ENCODE measurements at places on chromosomes 1 and 21.

GRCh38 chr21:29827236-29827635 lies 112.6 kb downstream of the GRIK1 start:
- no peak for DNase-seq

DNA sequence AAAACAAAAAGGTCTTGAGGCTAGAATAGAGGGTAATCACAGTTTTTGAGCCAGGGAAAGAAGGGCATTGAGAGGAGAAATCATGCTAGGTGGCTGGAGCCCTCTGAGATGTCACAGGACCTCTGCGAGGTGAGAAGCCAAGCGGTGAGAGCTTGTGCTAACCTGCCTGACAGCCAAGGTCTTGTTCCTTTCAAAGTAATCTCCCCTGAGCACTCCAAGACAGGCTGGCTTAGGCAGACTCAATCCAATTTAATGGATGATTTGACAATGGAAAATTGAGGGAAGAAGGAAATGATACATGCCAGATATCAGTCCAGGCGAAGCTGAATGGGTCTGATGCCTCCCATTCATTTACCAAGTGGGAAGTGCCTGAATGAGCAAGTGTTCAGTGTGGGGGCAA lies 311.9 kb upstream of the PTBP2 start:
- no peak for DNase-seq

DNA sequence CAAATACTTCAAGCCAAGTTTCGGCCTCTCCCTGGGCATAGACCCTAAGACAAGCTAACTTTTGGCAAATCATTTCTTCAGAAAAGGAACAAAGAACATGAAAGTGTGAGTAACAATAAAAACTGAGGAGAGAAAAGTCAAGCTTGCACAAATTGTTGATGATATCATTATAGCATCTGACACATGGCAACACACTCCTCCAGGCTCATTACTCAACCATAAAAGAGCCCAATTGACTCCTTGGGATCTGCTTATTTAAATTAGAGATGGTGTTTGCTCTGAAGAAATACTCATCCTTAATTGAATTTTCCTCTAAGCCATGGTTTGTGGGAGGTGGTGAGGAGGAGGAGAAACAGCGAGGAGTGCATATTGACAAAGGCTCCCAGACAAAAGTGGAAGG lies 54.5 kb downstream of the TNFSF4 start:
- no peak for DNase-seq

- DNase-seq: no peak
These were observed at the start of gene C1orf87 for GRCh38 chr1:60073605-60074278. Gene C1orf87 (minus strand): TSS chr1:60073770. CDS start chr1:60072643, 1,127 bp downstream.

DNA sequence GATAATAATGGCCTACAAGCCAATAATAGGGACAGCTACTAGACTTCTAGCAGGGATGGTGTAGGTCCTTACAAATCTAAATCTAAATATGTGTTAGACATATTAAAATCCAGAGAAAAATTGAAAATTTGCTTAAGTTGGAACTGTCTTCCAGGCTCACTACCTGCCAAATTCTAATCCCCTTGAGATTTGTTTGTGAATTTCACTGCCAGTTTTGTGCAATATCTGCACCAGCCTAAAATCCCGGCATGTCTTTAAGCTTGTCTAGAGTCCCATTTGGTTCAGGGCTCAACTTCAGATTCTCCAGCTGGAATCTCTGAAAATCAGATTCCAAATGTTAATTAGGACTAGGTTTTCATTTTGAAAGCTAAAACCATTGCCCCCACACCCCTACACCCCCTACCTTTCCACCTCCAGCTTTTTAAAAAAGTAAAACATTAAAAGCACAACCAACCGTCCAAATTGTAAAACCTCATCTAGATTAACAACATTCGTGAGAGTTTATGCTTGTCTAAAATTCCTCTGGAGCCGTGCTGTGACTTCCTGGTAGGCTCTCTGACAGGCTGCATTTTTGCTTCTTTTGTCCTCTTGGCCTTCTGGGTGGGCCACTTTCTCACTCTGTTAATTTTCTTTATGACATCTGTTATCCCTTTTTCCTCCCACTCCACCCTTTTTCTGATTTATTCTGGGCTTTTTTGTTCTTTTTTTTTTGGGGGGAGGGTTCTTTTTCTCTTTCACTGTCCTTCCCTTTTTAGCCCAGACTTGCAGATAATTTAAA lies 348.7 kb downstream of the PAPPA2 start:
- no peak for DNase-seq

DNA sequence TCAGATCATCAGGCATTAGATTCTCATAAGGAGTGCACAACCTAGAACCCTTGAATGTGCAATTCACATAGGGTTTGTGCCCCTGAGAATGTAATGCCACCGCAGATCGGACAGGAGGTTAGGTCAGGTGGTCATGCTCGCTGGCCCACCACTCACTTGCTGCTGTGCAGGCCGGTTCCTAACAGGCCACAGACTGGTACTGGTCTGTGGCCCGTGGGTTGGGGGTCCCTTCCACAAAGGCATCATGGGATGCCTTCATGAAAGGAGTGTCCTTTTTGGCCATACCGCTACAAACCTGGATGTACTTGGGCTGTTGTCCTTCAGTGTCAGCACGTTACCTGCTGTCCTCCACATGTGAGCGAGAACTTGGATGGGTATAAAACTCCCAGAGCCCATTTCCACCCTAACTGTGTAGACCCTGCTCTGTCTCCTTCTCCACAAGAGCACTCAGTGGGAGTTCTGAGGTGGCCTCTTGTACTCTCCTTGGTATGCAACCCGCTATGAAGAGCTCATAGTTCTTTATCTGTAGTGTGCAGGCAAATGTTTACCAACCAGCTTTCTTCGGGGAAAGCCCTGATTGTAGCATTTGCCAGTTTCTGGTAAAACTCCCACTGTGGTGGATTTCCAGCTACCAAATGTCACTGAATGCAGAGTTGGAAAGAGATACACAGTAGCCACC lies 41.7 kb upstream of the SLC19A1 start:
- no peak for DNase-seq

DNA sequence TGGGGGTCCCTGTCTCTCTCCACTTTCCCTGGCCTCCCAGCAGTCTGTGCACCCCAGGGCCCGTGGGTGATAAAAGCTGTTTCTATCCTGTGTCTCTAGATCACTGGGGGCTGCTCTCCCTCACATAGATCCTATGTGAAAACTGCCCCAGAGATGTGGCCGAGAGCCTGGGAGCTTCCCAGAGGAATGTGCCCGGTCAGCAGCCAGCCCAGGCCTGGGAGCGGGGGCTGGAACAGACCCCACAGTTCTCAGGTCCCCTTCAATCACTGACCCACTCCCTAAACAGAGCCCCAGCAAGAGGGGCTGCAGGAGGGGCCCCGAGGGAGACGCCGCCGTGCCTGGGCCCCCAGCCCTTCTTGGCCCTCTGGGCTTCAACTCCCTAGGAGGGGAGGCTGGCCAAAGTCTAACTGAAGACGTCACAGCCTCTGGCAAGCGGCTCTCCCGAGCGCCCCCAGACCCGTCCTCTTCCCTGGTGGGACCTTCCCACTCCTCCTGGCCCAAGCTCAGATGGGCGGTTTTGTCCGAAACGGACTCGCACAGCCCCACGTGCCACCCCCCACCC lies 403 bp downstream of the MXRA8 start:
- no peak for DNase-seq

DNA sequence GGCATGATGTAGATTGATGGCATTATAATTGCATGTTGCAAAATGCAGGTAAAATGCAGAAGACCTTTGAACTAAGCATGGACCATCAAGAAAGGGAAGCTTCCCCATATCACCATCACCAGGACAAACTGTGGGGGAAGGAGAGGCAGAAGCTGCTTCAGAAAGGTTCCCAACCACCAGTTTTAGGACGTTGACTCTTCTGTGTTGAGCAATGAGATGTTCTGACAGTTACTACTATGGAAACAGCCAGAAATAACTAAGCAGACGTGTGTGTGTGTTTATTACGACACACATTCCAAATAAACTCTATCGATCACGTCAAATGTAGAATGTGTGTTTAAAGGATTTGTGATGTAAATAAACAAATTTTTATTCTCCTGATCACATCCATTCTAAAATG lies 110.2 kb upstream of the PLD5 start:
- DNase-seq: no peak

- no peak for DNase-seq
These were observed 1.1 kb downstream of the TFAP2E start for GRCh38 chr1:35574125-35574654.

- no peak for DNase-seq
These were observed 186.1 kb upstream of the MAP1LC3C start for GRCh38 chr1:242184955-242185354.

DNA sequence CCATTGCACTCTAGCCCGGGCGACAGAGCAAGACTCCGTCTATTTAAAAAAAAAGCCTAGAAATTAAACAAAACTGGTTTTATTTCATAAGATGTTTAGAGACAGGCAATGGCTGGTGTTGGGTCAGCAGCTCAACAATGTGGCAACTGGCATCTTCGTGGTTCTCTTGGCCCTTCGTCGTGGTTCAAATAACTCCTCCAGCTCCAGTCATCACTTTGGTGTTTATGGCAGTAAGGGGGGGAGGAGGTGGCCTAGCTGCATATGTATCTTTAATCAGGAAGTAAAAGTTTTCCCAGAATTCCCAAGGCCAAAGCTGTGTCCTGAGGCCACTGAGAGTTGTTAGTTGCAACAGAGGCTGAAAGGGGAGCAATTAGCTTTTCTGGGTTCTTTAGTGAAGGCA lies 13.0 kb upstream of the LTN1 start:
- DNase-seq: no peak

DNA sequence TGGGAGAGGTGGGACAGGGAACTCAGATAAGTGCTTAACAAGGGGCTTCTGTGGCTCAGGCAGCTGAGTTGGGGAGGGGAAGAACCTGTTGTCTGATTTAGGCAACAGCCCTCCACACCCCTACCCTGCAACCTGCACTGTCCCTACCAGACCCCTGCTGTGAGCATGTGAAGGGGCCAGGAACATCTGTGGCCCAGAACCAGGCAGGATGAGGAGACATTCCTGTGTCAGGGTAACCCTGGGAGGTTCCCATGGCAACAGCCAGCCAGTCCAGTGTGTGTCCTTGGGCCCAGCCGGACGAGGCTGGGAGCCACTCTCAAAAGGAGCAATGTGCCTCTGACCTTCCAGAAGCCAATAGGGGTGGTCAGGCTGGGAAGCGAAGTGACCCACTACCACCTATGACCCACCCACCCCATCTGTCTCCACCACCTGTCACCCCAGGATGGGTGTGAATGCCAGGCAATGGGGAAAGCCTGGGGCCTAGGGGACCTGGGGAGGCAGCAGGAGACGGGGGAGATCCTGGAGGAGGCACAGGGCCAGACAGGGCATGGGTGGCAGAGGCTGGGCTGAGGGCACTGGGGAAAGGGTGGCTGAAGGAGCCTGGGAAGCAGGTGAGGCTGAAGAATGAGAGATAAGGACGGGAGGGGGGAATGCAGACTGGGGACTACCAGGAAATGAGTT lies 5.0 kb upstream of the PMVK start:
- no peak for DNase-seq

GRCh38 chr21:37337831-37338230 lies 28.7 kb upstream of the DYRK1A start:
- no peak for DNase-seq

DNA sequence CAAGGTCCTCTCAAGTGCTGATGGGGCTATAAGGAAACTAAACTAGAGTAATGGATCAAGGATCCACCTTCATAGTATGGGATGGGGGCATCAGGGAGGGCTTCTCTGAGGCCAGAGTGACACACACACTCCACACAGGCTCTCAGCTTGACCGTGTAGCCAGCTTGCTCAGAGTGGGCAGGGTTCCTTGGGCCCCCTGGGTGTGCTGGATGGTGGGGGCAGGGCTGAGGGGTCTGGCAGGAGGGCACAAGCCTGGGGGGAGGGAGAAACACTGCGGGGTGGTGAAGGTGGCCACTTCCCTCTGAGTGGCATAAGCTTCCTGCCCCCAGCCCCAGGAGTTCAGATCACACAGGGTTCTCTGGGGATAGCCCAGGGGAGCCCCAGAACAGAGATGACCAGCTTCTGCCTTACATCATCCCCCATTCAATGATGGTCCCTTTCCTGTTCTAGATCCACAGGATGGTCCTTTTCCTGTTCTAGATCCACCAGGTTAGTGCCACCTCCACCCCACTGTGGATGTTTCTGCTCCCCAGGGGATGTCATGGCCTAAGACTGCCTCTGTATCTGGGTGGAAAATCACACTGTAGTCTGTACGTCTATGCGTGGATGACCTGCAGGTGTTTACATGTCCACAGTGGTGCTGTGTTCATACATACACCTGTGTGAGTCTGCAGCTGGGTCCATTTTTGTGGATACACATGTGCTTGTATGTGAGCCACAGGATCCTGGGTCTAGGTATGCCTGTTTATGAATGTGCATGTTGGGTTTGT lies 525.0 kb downstream of the PTPRU start:
- DNase-seq: no peak

GRCh38 chr1:221448585-221449175 lies 293.2 kb downstream of the DUSP10 start:
- DNase-seq: no peak

DNA sequence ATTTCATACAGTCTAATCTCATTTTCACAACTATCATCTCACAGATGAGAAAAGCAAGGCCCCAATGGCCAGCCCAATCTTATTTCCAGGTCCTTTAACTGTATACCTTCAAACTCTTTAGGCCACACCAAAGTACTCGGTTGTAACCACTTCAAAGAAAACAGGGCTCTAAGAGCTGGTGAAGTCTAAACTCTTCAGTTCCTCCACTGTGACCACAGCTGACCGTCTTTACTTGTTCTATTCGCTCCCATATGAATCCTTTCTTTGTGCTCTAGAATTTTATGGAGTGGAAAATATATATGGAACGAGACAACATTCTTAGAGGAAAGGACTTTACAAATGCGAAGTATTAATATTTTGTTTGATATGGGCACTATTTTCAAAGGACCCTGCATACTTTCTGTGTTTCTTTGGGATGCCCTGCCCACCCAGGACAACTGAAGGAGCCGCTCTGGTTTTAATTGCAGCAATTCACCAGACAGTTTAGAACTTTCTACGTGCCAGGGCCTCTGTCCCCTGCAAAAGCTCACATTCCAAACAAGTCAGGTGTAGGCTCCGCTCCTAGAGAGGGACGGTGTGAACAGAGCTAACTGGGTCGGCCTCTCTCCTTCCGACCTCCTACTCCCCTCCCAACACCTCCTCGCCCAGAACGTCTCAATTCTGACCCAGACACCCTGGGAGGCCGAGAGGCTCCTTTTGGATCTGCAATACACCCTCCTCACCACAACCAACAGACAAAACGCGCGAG lies 15.7 kb downstream of the IER5 start:
- DNase-seq: no peak

DNA sequence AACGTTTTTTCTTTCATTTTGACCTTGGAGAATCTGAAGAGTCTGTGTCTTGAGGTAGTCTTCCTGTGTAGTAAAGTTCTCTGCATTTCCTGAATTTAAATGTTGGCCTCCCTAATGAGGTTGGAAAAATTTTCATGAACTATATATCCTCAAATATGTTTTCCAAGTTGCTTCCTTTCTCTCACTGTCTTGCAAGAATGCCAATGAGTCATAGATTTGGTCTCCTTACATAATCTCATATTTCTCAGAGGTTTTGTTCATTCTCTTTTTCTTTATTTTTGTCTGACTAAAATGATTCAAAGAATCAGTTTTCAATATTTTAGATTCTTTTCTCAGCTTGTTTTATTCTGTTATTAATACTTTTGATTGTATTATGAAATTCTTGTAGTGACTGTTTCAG lies 87.6 kb downstream of the DRAM2 start:
- no peak for DNase-seq
